ENCODE measurements at places on chromosomes 12 and 14.
A peak's percentile ranks its signal among the peaks of the same experiment; 100 is the strongest.

DNA sequence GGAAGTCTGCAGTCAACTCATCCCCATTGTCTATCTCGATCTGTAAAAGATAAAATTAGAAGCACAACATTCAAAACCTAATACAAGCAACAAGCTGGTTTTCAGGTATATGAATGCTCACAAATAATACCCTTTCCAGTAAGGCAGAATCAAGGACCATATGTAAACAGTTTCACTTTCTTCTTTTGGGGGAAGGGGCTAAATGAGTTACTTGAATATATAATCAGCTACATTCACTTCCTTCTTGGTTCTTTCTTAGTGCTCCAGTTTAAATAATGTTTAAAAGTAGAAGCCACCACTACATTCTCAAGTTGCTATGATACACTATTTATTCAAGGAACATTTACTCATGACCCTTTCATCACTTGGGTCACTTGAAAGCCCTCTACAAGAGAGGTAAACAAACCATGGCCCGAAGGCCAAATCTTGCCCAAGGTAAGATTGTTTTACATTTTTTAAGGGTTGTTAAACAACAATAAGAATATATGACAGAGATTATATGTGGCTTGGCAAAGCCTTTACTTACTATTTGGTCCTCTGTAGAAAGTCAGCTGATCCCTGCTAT, 10.3 kb downstream of the TWF1 start:
- DNase-seq, result no peak

DNA sequence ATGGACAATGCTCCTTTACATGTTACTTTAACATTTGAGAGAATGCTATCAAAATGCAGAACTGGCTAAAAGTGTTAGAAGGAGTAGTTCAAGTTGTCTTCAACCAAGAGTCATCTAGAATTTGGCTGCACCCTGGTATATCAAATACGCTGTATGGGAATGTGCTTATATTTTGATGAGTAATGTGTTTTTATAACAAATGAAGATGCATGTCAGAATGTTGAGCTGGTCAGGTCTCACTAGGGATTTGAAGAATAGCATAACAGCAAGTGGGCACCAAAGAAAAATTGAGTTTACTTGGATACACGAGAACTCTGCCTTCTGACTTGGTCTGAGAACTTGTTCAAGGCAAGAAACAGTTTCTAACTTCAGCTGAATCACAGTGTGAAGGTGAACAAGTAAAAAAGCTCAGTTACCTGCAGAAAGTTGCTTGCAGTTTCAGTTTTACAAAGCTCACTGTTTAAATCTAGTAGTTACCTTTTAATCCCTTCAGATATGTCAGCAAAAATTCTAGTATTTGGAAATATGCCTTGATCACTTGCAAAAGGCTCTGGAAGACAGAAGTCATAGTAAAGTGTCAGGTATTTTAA, 82.3 kb downstream of the PDE3A start:
- DNase-seq, result no peak

GRCh38 chr14:88468406-88468805, 82.9 kb downstream of the SPATA7 start:
- DNase-seq, result no peak

- no peak for DNase-seq
Observed at GRCh38 chr14:67253076-67253635, 11.9 kb downstream of the PALS1 start.

DNA sequence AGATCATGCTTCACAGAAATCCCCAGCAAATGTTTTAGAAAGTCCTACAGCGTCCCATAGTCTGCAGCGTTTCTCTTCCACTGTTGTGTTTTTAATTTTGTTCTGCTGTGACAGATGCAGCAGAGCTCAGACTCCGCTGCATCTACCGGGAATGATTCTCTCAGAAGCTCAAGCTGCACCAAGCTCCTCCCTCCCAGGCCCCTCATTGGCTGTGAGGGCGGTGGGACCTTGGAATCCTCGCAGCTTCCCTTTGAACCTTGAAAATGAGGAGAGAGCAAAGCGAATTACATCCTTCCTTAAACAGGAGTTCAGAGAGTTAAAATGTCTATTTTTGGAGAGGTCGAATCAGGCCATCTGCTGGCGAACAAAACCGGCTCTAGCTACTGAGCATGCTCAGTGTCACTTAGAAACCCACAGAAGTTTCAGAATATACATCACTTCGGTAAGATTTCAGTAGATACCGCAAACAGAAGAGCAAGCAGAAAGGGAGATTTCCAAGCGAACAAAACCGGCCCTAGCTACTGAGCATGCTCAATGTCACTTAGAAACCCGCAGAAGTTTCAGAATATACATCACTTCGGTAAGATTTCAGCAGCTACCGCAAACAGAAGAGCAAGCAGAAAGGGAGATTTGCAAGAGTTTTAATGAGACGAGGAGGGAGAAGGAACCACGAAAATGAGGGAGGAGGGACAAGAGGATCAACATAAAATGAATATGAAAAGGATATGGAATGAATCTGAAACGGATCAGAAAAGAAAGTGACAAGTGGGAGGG, at the start of gene ABCD2:
Gene ABCD2 (minus strand): TSS at position 144 of the 774 bp plus-strand sequence. CDS start 188 bp downstream, outside the sequence.
- peak; percentile 27 for DNase-seq

DNA sequence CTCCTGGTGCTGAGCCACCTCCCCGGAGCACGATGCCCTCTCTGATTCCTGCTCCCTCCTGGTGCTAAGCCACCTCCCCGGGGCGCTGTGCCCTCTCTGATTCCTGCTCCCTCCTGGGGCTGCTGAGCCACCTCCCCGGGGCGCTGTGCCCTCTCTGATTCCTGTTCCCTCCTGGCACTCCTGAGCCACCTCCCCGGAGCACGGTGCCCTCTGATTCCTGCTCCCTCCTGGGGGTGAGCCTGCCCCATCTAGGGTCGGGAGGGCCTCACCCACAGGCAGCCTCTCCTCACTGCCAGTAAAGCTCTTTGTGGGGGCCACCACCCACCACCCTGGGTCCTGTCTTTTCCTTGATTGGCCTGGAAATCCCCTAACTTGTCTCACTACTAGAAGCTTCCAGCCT, 327.6 kb upstream of the SFSWAP start:
- no peak for DNase-seq
